ENCODE measurements at places on chromosomes 3 and 15.

DNA sequence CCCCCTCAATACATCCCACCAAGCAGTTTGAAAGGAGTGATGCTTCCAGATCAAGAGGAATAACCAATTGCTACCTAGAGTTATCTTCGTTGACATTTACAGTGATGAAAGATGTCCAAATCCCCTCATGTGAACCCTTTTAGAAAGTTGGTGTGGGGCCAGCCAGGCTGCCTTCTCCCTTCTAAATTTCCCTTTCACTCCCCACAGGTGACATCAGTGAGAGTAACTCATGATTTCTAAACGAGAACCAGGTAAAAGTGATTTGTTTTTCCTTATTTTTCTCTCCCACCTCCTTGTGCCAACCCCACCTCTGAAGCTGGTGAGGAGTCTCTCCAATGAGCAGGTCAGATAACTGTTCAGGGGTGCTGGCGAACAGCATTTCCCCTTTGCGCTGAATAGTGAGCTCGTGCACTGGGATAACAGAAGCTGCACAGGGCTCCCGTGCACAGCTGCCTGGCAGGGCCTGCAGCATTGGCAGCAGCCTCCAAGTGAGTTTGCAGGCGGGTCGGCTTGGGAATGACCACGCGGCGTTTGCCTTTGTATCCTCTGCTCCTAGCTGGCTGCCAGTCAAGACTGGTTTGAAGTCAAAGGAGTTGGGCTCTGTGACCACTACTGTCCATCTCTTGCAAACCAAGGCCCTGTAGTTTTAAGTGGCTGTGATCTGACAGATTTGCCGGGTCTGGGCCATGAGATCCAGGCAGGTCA, 70.2 kb upstream of the CORO2B start:
- no peak for DNase-seq

- DNase-seq, result no peak
These were observed 187.5 kb upstream of the HES1 start for GRCh38 chr3:193948459-193948858.

DNA sequence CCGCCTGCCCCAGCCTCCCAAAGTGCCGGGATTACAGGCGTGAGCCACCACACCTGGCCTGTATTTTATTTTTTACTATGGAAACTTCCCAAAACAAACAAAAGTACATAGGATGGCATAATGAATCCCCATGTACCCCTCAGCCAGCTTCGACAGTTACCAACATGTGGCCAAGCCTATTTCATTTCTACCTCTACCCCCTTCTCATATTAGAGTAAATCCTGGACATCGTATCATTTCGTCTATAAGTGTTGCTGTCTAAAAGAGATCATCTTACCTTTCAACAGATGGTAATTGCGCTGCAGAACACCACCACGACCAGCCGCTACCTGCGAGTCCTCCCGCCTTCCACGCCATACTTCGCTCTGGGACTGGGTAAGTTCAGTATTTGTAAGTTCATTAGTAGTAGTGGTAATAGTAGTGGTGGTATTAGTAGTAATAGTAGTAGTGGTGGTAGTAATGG, 44.9 kb downstream of the DLEC1 start:
- DNase-seq, result no peak

DNA sequence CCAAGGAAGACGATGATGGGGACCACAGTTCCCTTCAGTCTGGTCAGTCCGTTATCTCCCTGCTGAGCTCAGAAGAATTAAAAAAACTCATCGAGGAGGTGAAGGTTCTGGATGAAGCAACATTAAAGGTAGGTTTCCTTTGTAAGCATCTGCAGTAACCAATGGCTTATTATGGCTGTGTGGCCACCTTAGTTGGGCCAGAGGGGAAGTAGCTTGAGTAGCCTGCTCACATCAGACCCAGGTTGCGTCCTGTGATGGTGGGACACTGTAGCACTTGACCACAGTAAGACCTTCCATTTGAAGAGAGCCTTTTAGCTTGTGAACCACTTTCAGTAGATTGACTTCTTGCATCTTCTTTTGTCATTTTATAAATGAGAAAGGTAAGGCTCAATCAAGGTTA, 22.6 kb downstream of the STARD5 start:
- no peak for DNase-seq

DNA sequence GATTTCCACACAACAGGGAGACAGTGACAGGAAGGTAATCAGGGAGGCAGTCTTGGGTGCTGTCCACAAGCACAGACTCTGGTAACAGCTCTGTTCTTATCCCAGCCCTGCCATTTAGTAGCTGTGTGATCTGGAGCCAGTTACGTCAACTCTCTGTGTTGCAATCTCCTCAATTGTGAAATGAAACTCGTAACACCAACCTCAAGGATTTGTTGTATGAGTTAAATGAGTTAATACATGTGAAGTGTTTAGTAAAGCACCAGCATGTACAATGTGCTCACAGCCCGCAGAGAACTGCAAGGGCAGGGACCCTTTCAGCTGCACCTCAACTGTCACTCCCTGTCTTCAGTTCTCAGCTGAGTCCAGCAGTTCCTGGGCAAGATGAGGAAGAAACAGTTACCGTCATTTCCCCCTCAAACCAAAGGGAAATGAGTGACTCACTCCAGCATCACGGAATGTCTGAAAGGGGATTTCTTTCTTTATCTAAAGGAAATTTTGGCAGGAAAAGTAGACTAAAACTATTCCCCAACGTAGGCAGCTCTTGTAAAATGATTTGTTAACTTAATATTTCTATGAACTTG, 39.9 kb upstream of the MB21D2 start:
- no peak for DNase-seq

DNA sequence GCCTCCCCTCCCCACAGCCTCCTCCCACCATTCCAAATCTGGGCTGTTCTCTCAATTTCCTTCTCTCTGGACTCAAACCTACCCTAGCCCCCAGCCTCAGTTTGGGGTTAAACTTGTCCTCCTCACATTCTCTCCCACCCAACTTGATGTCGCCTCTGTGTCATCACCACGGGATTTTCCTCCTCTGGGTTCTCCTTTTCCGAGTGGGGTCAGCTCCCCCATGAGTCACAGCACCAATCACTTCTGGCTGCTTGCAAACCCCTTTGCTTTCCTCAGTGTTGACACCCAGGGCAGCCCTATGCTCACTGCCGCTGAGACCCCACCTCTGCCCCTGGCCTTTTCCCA, 451 bp downstream of the CCR5AS start:
- no peak for DNase-seq

GRCh38 chr15:58770519-58770856, 614 bp upstream of the MINDY2 start:
- DNase-seq, result peak; percentile 12

DNA sequence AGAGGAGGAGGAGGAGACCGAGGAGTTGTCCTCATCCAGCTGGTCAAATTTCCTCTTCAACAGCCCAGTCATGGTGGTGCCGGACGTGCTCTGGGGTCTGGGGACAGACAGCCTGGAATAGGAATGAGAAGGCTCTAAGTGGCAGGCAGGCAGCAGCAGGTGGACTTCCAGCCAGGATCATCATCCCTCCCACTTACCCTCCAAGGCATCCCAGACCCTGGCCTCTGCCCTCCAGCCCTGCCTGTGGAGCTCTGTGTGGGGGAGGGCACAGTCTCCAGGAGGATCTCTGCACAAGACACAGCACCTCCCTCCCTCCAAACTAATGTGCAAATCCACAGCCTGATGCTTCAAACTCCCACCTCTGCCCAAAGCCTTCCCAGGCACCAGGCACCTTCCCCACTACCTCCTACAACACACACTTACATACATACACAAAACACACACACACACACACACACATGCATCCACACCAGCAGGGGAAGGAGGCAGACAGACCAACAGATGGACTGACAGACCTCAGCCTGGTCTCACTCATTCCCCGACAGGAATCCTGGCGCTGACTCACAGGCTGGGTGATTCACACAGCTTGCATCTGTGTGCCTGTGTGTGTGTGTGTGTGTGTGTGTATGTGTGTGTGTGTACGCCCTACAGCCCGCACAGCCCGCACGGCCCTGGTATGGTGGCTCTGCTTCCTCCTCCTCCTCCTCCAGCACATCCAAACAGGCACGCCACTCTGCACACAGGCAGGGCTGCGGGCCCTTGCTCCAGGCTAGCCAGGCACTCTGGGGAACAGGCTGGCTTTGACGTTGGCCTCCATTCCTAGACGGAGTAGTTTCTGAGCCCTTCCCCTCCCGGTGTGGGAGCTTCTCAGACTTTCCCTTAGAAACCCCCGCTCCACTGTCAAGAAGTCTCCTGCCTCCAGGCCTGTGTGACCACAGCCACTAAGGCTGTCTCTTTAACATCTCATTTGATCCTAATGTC, 6.5 kb downstream of the CSRNP1 start:
- no peak for DNase-seq

DNA sequence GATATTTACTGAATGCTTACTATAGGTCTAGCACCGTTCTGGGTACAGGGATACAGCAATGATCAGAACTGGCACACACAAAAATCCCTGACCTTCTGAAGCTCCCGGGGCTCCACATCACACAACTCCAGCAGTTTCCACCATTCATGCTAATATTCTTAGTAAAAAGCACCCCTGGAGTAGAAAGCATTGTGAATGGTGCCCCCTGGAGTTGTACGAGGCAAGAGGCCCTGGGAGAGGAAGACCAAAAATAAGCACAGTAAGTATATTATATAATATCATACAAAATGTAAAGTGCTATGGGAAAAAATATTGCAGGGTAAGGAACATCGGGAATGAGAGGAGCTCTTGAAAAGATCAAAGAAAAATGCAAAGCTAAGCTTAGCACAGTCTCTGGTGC, 790 bp upstream of the SRGAP3 start:
- no peak for DNase-seq

- DNase-seq, result no peak
These were observed 1118.4 kb downstream of the TBL1XR1 start for GRCh38 chr3:176078906-176079305.

DNA sequence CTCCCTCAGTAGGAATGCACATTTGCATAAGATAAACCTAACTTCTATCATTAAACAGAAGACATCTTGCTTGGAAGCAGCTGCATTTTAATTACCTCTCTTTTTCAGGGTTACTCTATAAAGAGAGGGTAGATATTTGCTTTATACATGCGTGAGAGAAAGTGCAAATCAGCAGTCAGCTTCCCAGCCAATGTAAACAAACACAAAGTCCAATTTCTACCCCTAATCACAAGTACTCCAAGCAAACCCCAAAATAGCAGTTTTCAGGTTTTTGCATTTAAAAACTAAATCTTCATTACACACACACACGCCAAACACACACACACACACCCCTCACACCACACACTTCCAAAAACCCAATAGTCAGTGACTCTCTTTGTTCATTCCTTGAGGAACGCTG, 303.9 kb upstream of the ALCAM start:
- no peak for DNase-seq

DNA sequence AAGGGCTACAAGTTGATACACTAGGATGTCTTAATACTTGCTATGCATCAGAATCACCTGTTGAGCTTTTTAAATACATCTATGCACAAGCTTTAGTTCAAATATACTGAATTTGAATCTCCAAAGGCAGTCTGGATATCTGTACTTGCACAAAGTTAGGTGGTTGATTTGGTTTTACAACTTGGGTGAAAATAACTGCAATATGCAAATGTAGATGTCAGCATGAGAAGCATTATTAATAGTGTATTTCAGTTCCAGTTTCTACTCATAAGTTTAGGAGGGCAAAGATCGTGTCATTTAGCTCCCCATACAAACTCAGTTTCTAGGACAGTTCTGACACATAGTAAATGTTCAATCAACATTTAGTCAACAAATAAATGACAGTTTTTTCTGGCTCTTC, 25.6 kb downstream of the IQCB1 start:
- DNase-seq, result no peak

DNA sequence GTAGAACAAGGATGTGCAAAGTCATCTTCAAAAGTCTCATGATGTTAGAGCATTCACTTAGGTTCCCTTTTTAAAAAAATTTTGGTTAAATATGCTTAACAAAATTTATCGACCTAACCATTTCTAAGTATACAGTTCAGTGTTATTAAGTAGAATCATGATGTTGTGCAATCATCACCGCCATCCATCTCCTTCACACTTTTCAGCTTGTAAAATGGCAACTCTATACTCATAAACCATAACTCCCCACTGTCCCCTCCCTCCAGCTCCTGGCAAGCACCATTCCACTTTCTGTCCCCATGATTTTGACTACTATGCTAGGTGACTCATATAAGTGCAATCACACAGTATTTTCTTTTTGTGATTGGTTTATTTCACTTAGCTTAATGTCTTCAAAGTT, 895.0 kb downstream of the TBL1XR1 start:
- DNase-seq, result no peak

- no peak for DNase-seq
These were observed 149.7 kb upstream of the ATP2B2 start for GRCh38 chr3:10655105-10655504.

DNA sequence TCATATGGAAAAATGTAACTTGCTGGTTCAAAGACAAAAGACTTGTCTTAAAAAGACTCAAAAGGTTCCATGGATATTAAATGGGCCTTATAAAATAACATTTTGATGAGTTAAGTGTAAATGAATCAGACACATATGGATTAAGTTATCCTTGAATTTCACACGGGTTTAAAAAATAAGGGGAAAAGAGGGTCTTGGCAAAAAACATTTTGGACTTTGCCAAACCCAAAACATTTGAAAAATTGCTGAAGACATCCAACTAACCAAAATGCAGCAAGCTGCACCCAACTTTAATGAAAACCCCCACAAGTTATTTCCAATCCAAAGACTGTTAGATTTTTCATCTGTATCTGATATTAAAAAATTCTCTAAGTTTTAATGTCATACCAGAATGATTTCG, 200.7 kb downstream of the MEIS2 start:
- no peak for DNase-seq

GRCh38 chr15:76380249-76380648, 43.7 kb downstream of the ISL2 start:
- no peak for DNase-seq

DNA sequence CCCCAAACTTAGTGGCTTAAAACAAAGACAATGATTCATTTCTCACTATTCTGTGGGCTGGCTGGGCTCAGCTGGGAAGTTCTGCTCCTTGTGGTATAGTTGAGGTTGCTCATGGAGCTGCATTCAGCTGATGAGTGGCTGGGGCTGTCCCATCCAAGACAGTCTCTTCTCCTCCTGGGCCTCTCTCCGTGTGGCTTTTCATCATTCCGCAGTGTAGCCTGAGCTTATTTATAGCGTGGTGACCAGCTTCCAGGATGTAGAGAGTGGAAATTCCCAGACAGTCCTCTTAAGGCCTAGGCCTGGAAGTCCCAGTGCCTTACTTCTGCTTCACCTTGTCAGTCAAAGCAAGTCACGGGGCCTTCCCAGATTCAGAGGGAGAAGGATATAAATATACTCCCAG, 136.7 kb upstream of the DAZL start:
- no peak for DNase-seq

DNA sequence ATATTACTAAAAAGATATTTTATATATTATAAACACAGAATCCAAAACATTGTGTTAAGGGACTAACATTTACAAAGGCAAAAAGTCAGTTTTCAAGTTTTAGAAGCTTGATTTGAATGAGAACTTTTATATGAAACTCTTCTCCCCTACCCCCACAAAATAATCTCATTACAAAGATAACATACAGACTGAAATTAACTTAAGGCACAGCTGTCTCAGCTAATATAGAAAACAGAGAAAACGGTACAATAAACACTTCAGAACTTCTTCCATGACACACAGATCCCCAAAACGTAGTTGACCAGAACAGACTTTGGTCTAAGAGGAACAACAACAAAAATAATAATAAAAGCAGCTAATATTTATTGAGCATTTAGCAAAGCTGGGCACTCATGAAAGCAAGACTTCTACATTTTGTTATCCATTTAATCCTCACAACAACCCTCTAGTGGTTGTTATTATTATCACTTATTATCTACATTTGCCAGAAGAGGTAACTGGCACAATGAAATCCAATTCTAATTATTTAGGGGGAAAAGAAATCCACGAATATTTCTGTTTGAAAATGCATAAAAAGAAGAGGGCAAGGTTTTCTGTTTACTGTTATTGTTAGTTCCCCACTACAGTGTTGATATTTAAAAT, 68.1 kb downstream of the PFN2 start:
- no peak for DNase-seq
